ENCODE measurements at places on chromosomes 4 and X. TPM values are rescaled to one million over a fixed set of nuclear protein-coding genes. Genes with fewer than 3 reads are reported as not detected.

TKTL2 gene
- not detected for total RNA-seq

RBM41 gene
- total RNA-seq = 22.8 TPM

- no peaks in the 10 kb centered on the region for H3K36me3 ChIP-seq
- peaks cover 7% of the 10 kb centered on the region for H3K4me1 ChIP-seq
- DNase-seq = no peak
- no peaks in the 10 kb centered on the region for H3K27me3 ChIP-seq
- no peak overlapping the region for H3K4me3 ChIP-seq
These were observed 51.6 kb downstream of the NFKB1 start for GRCh38 chr4:102552781-102553180.

DNA sequence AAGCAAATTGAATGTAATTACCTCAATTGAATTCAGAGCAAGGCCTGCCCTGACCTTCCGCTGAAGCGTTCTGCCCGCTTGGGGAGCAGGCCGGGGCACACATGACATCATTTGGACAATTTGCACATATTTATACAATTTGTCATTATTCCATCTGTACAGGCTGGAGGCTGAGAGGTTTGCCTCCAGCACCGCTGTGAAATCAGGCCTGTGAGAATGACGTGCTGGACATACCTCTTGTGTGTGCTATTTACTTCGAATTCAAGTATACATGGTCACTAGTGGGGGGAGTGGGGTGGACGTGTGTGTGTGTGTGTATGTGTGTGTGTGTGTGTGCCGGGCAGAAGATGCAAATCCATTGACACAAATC, 285.6 kb downstream of the SHOX start:
- H3K36me3 ChIP-seq = no peaks in the 10 kb centered on the region
- no peak overlapping the region for H3K27ac ChIP-seq
- DNase-seq = no peak
- no peak overlapping the region for H3K4me3 ChIP-seq
- no peaks in the 10 kb centered on the region for H3K4me1 ChIP-seq

- DNase-seq = no peak
- no peak overlapping the region for H3K27ac ChIP-seq
- H3K36me3 ChIP-seq = no peaks in the 10 kb centered on the region
- H3K27me3 ChIP-seq = no peaks in the 10 kb centered on the region
These were observed 62.1 kb upstream of the EXOC1L start for GRCh38 chr4:55757356-55757952.

DNA sequence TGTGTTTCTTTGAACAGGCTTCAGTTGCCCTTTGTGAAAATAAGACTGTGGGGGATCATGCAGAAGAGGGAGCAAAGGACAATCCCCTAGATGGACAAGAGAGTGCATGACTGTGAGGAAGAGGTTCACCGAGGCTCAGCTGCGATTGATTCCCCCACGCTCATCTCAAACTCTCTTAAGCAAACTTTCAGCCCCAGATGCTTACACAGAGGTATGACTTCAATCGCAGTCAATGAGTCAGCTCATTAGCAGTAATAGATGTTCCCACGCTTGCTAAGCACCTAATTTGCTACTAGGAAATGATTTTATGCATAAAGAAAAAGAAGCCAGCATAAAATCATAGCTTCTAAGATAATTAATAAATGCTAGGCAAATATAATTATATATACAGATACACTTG, 2256.1 kb upstream of the AGA start:
- no peaks in the 10 kb centered on the region for H3K4me1 ChIP-seq
- no peak overlapping the region for H3K27ac ChIP-seq
- H3K27me3 ChIP-seq = no peaks in the 10 kb centered on the region
- no peak for DNase-seq
- no peaks in the 10 kb centered on the region for H3K36me3 ChIP-seq

DNA sequence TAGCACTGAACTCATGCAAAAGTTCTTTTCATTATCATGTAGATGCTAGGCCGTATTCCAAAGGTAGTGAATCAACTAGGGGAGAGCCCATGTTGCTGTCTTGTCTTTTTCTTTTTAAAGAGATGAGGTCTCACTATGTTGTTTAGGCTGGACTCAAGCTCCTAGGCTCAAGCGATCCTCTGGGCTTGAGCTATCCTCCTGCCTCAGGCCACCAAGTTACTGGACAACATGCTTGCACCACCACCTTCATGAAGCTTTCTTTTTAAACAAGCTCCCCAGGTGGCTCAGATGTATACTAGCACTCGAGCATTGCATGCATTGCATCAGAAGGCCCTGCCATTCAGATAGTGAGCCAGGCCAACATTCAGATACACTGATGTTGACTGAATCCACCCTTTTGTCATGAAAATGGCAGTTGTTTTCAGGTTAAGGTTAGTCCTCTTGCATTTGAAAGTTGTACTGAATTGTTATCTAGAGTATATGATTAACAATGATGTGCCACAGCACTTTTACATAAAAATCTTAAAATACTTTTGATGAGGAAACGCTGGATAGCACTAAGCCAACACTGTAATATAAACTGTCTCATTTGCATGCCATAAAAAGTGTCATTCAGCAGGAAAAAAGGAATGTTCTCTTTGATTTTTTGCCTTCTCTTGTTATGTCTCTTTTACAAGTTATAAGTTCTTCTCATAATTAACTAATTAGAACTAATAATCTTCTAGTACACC, 76.7 kb downstream of the FNIP2 start:
- H3K27ac ChIP-seq = peak overlapping the region; percentile 59
- no peaks in the 10 kb centered on the region for H3K36me3 ChIP-seq
- DNase-seq = peak; percentile 64
- H3K27me3 ChIP-seq = no peaks in the 10 kb centered on the region
- H3K4me1 ChIP-seq = no peaks in the 10 kb centered on the region

DNA sequence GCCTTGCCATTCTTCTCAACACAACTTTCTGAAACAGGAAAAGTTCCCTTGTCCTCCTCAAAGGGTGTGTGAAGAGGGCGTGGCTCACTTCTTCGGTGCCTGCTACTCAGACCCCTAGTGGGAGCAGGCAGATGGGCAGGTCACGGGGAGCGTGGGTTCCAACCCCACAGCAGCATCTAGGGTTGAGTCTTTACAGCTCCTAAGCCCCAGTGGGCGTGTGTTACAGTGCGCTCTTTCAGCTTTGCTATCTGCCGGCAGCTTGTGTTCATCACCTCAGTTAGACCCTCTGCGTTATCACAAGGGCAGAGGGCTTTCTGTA, 57.5 kb upstream of the KLF3 start:
- H3K27ac ChIP-seq = no peak overlapping the region
- H3K4me1 ChIP-seq = no peaks in the 10 kb centered on the region
- H3K36me3 ChIP-seq = no peaks in the 10 kb centered on the region

DNA sequence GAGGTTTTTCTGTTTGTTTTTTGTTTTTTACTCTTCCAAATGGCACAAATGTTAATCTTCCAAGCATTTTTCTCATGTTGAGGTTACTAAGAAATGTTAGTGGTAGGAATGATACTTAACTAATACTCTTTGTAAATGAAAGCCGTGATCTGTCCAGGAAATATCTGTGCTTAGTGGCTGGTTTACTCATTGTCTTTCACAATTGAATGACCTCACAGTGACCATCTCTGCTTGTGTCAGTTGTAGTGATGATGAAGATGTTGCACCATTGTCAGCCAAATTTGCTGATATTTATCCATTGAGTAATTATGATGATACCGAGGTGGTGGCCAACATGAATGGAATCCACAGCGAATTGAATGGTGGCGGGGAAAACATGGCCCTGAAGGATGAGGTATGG, 93.5 kb downstream of the TNIP2 start:
- no peaks in the 10 kb centered on the region for H3K4me1 ChIP-seq
- H3K36me3 ChIP-seq = peaks cover 84% of the 10 kb centered on the region
- no peak overlapping the region for H3K27ac ChIP-seq

DNA sequence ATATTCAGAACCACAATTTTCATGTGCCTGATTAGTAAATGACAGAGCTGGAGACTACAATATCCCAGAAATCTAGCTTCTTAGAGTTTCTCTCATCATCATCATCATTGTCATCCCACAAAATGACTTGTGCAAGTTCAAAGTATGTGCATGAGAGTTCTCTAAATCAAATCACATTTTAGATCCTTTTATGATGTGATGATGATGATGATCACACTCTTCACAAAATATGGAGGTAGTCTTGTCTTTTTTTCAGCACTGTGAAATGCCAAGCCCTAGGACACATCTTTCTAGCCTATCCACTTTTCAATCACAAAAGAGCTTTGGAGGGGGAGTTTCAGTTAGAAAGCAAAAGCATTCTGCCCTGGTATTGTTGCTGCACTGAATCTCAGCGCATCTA, 7.4 kb downstream of the MBNL3 start:
- DNase-seq = no peak
- no peaks in the 10 kb centered on the region for H3K27me3 ChIP-seq
- H3K4me3 ChIP-seq = no peak overlapping the region
- H3K4me1 ChIP-seq = no peaks in the 10 kb centered on the region

DNA sequence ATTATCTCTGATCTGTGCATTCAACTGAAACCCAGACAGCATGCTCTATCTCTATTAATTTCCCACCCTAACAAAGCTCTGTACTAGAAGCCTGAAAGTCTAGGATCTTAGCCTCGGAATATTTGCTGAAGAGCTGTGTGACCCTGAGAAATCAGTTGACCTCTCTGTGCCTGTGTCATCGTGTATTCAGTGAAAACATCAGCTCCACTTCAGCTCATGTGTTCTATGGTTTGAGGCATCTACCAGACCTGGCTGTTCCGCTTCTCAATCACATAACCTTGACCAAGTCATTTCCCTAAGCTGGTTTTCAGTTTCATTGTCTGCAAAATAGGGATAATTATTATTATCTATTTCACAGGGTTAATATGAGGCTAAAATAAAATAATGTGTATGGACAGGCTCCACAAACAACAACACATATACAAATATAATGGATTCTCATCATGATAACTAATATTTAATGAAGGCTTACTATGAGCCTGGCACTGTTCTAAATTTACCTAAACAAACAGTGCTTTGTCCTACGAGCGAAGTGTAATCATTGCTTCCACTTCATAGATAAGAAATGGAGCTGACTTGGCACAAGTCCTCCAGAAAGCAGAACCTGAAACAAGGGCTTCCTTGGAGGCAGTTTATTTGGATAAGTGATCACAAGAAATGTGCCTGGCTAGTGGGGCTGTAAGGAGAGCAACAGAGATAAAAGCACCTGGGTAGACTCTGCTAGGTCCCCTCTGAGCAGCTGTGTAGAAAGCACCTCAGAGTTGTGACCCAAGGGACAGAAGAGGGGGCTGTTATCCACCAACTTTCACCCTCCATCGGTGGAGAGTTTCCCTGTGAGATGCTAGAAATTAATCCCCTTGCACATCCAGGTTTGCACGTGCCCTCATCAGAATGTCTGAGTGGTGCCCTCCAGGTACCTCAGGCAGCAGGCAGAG, 356.9 kb downstream of the RAB28 start:
- H3K27ac ChIP-seq = no peak overlapping the region
- no peak for DNase-seq
- H3K36me3 ChIP-seq = no peaks in the 10 kb centered on the region
- H3K27me3 ChIP-seq = no peaks in the 10 kb centered on the region

- H3K27me3 ChIP-seq = no peaks in the 10 kb centered on the region
- no peaks in the 10 kb centered on the region for H3K36me3 ChIP-seq
- DNase-seq = no peak
- H3K27ac ChIP-seq = no peak overlapping the region
These were observed 73.4 kb upstream of the STOX2 start for GRCh38 chr4:183831683-183832082.

GRCh38 chrX:88584283-88584682, 162.7 kb upstream of the CPXCR1 start:
- H3K27me3 ChIP-seq = no peaks in the 10 kb centered on the region
- no peaks in the 10 kb centered on the region for H3K36me3 ChIP-seq
- no peaks in the 10 kb centered on the region for H3K4me1 ChIP-seq
- no peak overlapping the region for H3K27ac ChIP-seq
- no peak for DNase-seq

DNA sequence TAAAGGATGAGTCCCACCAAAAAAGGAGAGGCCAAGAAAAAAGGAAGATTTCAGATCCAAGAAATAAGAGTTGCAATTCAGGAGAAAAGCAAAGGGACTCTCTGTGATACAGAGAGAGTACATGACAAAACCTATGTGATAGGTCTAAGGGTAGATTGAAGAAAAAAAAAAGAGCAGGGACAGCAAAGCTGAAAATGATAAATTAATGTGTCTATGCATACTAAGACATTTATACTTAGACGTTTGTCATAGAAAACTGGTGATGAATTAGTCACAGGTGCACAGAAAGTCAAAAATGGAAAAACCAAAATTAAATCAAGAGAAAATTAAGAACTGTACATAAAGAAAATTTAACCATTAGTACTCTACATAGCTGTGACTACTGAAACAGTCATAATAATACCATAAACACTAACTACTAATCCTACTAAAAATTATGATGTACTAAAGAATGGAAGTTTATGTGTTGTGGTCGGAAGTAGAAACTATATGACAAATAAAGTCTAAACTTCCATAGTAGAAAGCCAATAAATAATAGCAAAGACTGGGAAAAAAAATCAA, 9.9 kb downstream of the CENPC start:
- no peaks in the 10 kb centered on the region for H3K4me1 ChIP-seq
- H3K4me3 ChIP-seq = no peak overlapping the region
- no peaks in the 10 kb centered on the region for H3K27me3 ChIP-seq
- H3K36me3 ChIP-seq = peaks cover 72% of the 10 kb centered on the region
- H3K27ac ChIP-seq = no peak overlapping the region

DNA sequence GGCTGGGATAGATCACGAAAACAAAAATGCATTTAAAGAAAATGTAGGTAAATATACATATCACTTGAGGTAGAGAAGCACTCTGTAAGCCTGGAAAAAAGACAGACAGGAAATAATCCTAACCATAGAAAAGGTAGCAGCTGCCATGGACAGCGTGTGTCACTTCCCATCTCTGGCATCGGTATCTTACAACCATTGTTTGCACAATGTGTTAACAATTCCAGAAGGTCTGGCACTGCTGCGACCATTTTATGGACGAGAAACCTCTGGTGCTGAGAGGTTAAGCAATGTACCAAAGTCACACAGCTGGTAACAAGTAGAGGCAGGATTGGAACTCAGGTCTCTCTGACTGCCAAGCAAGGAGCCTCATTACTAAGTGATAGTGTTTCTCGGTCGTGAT, 1.7 kb upstream of the MTNR1A start:
- H3K27ac ChIP-seq = no peak overlapping the region
- peak; percentile 24 for DNase-seq
- H3K27me3 ChIP-seq = no peaks in the 10 kb centered on the region
- no peak overlapping the region for H3K4me3 ChIP-seq
- H3K36me3 ChIP-seq = no peaks in the 10 kb centered on the region
- H3K4me1 ChIP-seq = no peaks in the 10 kb centered on the region

DNA sequence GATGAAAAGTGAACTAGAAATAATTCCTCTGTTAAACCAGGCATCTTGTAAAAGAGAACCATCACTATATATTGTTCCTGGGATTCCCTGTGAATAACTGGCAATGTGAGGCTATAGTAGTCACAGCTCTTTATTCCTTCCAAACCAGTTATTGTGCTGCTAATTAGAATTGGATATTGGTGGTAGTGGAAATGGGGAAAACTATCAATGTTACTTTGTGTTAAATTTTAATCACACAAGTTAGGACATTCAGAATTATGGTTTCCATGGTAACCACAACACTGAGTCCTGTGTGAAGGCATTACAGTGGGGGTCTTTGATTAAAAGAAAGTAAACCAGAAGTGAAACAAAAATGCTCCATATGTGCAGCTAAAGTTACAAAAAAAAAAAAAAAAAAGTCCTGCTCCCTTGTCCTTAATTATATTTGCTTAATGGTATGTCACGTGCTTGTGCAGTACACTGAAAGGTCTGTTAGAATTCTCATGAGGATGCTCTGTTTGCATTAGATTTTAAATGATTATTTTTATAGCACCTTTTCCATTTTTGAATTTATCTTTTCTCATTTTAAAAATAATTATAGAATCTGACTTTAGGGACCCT, 200.4 kb downstream of the ADGRL3 start:
- H3K27me3 ChIP-seq = no peaks in the 10 kb centered on the region
- no peak overlapping the region for H3K4me3 ChIP-seq
- H3K4me1 ChIP-seq = no peaks in the 10 kb centered on the region

GRCh38 chr4:89741768-89742167, 95.2 kb downstream of the SNCA start:
- H3K4me1 ChIP-seq = no peaks in the 10 kb centered on the region
- H3K36me3 ChIP-seq = no peaks in the 10 kb centered on the region
- H3K27ac ChIP-seq = no peak overlapping the region
- H3K4me3 ChIP-seq = no peak overlapping the region
- H3K27me3 ChIP-seq = no peaks in the 10 kb centered on the region

Measured in endodermal cell (in vitro differentiated cells).